Left lung (tissue), 14 donors: ENCODE measurements at places on chromosomes 6 and 20. TPM values are rescaled to one million over a fixed set of nuclear protein-coding genes. Genes with fewer than 3 reads are reported as not detected.

DNA sequence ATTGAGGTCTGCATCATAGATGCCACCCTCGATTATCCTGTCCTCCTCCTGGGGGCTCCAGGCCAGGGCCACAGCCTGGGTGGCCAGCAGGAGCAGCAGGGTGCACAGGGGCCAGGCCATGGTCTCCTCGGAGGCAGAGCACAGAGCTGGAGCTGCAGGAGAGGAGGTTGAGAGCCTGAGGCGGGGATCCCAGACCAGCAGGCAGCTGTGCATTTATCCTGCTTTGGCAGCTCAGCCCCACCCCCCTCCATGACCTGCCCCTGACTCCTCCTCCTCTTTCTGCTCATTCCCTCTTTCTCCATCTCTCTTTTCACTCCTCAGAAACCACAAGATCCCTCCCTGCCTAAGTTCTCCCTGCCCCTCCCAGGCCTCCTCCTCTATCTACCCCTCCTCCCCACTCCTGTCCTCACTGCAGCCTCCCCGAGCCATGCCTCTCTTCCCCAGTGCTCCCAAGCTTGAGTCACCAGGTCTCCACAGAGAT is at the start of gene CST2:
Gene CST2, minus strand, starts transcription at position 189 of the 481 bp plus-strand sequence. Its CDS starts 69 bp downstream, at position 120.
- H3K36me3 ChIP-seq: no peaks in the 10 kb centered on the region
- no peaks in the 10 kb centered on the region for H3K27me3 ChIP-seq
- no peak within 1 kb of the TSS for H3K27ac ChIP-seq
- no peak for DNase-seq
- no peaks in the 10 kb centered on the region for H3K4me1 ChIP-seq

GRCh38 chr20:2523919-2524708 is 12.3 kb upstream of the TMC2 start:
- peaks cover 24% of the 10 kb centered on the region for H3K4me1 ChIP-seq
- peaks cover 20% of the 10 kb centered on the region for H3K27me3 ChIP-seq
- H3K4me3 ChIP-seq: peak overlapping the region; percentile 79

- H3K27ac ChIP-seq: no peak overlapping the region
- no peaks in the 10 kb centered on the region for H3K27me3 ChIP-seq
- no peaks in the 10 kb centered on the region for H3K36me3 ChIP-seq
- no peak overlapping the region for H3K4me3 ChIP-seq
- H3K4me1 ChIP-seq: no peaks in the 10 kb centered on the region
Observed at GRCh38 chr20:16926626-16927430, 178.7 kb downstream of the OTOR start.

GRCh38 chr6:19571176-19571575 is 266.0 kb upstream of the ID4 start:
- no peaks in the 10 kb centered on the region for H3K27me3 ChIP-seq
- no peak overlapping the region for H3K27ac ChIP-seq
- H3K4me1 ChIP-seq: no peaks in the 10 kb centered on the region
- DNase-seq: no peak

- no peaks in the 10 kb centered on the region for H3K27me3 ChIP-seq
- H3K36me3 ChIP-seq: no peaks in the 10 kb centered on the region
- DNase-seq: no peak
- H3K27ac ChIP-seq: no peak overlapping the region
Observed at GRCh38 chr6:2658788-2659187, 91.9 kb downstream of the MYLK4 start.

- H3K27me3 ChIP-seq: no peaks in the 10 kb centered on the region
- no peaks in the 10 kb centered on the region for H3K36me3 ChIP-seq
- no peaks in the 10 kb centered on the region for H3K4me1 ChIP-seq
- H3K27ac ChIP-seq: no peak overlapping the region
- DNase-seq: no peak
Observed at GRCh38 chr6:110053395-110054240, 75.5 kb downstream of the GPR6 start.

DNA sequence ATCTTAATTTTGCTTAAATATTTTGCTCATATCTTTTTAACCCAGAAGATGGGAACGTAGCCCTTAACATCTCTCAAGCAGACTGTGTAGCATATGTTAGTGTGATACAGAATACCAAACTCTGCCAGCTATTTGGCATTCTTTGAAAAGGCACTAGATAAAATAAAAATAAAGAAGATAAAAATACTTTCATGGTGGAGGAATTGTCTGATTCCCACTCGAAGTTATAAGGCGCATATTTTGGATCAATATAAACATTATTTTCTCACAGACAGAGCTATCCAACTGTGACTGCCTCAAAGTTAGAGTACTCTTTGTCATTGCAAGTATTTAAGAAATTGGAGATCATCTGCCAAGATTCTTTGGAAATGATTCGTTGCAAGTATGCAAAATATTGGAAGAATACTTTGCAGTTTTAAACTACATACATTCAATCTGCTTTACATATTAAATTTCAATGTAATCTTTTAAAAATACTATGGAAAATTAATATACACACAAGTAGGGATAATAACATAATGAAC is 10.8 kb upstream of the EEF1E1 start:
- H3K4me1 ChIP-seq: no peaks in the 10 kb centered on the region
- no peaks in the 10 kb centered on the region for H3K36me3 ChIP-seq
- no peak overlapping the region for H3K4me3 ChIP-seq
- no peak overlapping the region for H3K27ac ChIP-seq
- H3K27me3 ChIP-seq: no peaks in the 10 kb centered on the region
- DNase-seq: no peak

- no peak for DNase-seq
- H3K27me3 ChIP-seq: no peaks in the 10 kb centered on the region
- H3K27ac ChIP-seq: no peak overlapping the region
- no peak overlapping the region for H3K4me3 ChIP-seq
- H3K36me3 ChIP-seq: no peaks in the 10 kb centered on the region
Observed at GRCh38 chr6:25359891-25360290, 80.7 kb downstream of the CARMIL1 start.

DNA sequence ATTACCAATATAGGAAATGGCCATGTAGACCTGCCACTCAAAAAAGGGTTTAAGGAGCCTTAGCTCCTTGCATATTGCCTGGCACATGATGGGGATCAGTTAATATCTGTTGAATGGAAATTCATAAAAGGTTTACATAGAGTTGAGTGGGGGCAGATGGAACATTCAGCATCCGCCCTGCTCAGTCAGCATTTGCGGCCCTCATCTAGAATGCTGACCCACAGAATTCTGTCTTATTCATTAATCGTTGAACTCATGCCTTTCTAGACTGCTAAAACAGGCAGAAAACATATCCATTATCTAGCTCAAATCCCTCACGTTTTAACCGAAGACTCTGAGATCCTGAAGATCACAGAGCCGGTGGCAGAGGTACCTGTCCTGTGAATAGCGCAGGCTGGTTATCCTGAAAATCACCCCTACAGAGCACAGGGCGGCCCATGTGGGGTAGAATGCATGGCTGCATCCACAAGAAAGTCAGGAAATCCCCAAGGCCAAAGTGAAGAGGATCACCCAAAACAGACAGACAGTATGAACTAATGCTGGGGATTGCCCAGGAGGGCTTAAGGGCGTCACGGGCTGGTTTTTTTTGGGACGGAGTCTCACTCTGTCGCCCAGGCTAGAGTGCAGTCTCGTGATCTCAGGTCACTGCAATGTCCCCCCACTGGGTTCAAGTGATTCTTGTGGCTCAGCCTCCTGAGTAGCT is 59.9 kb downstream of the CNBD2 start:
- no peaks in the 10 kb centered on the region for H3K36me3 ChIP-seq
- DNase-seq: no peak
- no peaks in the 10 kb centered on the region for H3K4me1 ChIP-seq
- no peak overlapping the region for H3K4me3 ChIP-seq
- H3K27me3 ChIP-seq: no peaks in the 10 kb centered on the region

GRCh38 chr20:23092861-23093495 is 6.9 kb upstream of the CD93 start:
- no peak overlapping the region for H3K27ac ChIP-seq
- DNase-seq: no peak
- no peak overlapping the region for H3K4me3 ChIP-seq
- H3K4me1 ChIP-seq: no peaks in the 10 kb centered on the region

The TMEM244 gene
- total RNA-seq: not detected

The COL20A1 gene
- not detected for total RNA-seq

The MOG gene
- total RNA-seq: not detected

The WFDC9 gene
- not detected for total RNA-seq

The FAM217A gene
- not detected for total RNA-seq

The CTCFL gene
- total RNA-seq: not detected
